Stimulated activated CD4-positive, alpha-beta T cell treated with anti-CD3 and anti-CD28 coated beads, Interleukin-1b, Interleukin-23, amount 100 ng/mL, for 1 hour (primary cell): ENCODE measurements at places on chromosomes 7 and 10.

DNA sequence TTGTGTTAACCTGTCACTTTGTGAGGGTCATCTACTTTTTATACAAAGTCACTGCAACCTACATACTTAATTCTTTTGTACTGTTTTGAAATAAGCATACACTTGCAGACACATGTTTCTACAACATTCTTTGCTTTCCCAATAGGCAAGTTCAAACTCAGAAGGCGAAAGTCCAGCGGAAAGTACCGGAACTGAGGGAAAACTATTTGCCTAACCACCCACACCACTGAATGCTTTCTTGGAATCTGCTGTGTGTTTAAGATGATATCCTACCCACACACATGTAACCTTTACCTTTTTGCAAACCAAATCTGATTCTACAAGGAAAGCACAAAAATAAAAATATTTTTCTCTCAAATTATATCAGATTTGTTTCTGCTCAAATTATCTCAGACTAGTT lies 139.4 kb upstream of the AGR3 start:
- no peak for DNase-seq

- no peak for DNase-seq
Observed at GRCh38 chr7:122488241-122488640, 183.7 kb upstream of the FEZF1 start.

GRCh38 chr10:84337199-84337598 lies 8.8 kb downstream of the CCSER2 start:
- DNase-seq, result no peak

GRCh38 chr7:31815796-31816195 lies 128.8 kb downstream of the PPP1R17 start:
- DNase-seq, result no peak

- no peak for DNase-seq
Observed at GRCh38 chr10:61987537-61987936, 86.0 kb downstream of the ARID5B start.
